ENCODE measurements at places on chromosomes 5 and 9.

GRCh38 chr5:80072103-80073073, 37.2 kb downstream of the THBS4 start:
- no peak for DNase-seq

GRCh38 chr5:6705959-6706358, 7.3 kb upstream of the TENT4A start:
- DNase-seq = no peak

DNA sequence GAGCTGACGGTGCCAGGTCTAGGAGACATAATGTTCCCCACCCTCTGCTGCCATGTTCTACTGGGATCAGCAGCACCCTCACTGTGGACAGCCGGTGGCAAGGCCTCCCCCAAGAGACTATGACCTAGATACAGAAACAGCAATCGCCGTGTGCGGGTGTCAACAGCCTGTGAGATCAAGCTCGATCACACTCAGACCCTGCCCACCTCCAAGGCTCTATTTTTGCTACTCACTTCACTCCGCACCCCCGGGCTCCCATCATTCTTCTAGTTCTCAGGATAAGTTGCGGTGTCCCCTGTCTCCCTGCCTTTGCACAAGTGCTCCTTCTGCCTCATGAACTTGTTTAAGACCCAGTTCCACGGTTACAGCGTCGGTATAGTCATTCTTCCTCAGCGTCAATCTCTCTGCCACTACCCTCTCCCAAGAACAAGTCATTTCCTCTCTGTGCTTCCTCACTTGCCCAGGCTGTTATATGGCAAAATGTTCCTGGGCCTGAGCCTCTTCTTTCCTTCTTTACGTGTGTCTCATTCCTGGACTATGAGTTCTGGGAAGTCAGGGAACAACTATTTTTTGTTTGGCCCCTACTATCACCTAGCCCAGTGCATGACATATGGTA, 5.4 kb upstream of the DOCK8 start:
- DNase-seq = no peak

DNA sequence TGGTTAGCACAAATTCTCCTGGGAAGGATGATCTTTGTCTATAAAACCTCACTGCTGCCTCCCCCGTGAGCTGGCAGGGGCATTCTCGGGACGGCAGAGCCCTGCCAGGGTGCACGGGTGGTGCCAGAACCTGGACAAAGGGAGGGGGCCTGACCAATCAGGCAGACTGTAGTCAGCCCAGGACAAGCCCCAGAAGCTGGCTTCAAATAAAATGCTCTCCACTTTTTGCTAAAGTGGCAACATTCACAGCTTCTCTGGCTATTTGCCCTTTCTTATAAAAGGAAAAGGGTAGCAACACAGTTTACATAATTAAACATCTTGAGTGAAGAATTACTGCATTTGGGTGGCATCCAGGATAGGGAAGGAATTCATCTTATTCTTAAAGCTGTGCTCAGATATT, 14.4 kb downstream of the IL9 start:
- DNase-seq = no peak

GRCh38 chr9:7974335-7974960, 174.9 kb upstream of the DMAC1 start:
- DNase-seq = no peak

GRCh38 chr5:73917433-73917832, 291.4 kb downstream of the ARHGEF28 start:
- DNase-seq = no peak

DNA sequence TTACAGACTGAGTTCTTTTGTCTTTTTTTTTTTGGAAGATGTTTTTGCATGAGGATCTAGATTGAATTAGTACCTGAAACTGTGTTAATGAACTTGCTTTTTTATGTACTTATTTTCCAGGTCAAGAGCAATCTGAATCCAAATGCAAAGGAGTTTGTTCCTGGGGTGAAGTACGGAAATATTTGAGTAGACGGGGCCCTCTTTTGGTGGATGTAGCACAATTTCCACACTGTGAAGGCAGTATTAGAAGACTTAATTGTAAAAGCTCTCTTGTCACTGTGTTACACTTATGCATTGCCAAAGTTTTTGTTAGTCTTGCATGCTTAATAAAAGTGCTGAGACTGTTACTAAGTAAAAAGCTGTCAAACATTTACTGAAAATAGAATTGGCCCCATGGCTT, 14.5 kb downstream of the SLC23A1 start:
- no peak for DNase-seq

DNA sequence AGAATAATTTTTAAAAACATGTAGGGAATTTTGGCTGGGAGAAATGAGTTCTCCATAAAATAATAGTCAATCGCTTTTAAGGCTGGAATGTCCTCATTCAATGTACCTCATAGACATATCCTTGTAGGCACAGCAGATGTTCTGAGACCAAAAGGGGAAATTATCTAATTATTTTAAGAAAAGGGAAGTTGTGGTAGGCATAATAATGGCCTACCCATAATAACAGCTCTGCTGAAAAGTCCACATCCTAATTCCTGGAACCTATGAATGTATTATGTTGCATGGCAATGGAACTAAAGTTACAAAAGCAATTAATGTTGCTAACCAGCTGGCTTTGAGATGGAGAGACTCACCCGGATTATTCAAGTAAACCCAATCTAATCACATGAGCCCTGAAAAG, 216.1 kb downstream of the TRIM36 start:
- no peak for DNase-seq

DNA sequence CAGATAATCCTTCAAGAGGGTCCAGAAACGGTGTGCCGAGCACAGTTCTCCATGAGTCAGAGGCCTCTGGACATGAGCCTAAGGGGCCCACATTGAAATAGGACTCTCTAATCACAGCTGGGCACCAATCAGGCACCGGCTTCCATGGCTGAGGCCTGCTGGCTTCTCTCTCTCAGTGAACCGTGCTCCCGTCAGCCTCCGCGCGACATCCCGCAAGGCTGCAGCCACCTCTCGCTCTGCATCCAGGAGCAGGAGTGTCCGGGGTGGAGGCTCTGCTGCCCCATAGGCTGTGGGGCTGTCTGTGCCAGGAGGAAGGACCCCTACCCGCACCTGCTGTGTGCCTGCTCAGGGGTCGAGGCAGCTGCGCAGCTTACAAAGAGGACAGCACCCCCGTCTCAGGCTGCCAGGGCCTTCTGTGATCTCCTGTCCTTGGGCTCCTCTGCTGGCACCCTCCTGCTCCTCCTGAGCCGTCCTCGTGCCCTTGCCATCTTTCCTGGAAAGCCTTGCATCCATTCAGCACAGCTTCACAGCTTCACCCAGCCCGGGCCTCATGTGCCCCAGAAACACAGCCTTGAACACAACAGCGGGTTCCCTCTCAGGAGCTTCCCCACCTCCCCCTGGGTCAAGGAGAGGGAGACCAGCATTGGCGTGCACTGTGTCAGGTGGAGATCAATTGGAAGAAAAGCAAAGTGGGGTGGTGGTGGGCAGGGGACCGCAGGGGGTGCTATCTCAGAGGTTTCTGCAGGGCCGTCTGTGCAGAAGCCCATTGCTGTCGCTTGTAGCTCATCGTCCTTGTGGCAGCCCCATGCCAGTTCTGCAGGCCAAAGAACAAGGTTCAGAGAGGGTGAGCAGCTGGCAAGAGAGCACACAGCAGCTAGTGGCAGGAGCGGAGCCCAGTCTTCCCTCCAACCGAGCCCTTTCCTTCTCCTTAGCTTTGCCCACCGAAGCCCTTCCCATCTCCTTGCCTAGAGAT, 22.8 kb upstream of the FCN1 start:
- no peak for DNase-seq

DNA sequence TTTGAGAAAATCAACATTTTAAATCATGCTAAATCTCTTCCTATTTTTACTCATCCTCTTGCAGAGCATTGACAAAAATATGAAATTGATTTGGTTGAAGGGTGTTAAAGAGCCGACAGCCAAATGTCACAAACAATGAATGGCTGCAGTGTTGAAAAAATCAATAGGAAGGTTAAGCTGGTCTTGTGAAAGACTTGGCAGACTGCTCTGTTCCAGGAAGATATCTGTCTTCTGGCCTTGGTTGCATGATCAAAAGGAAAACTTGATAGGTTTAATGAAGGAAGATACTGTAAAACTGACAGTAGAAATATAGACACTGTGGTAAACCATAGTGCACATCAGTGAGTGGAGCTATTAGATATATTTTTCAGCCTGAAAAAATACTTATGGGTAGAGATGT, 103.6 kb downstream of the PBX3 start:
- no peak for DNase-seq

GRCh38 chr5:142939884-142940283, 169.7 kb downstream of the ARHGAP26 start:
- no peak for DNase-seq

- DNase-seq = no peak
Measured at GRCh38 chr5:5145651-5146529, 5.8 kb downstream of the ADAMTS16 start.

DNA sequence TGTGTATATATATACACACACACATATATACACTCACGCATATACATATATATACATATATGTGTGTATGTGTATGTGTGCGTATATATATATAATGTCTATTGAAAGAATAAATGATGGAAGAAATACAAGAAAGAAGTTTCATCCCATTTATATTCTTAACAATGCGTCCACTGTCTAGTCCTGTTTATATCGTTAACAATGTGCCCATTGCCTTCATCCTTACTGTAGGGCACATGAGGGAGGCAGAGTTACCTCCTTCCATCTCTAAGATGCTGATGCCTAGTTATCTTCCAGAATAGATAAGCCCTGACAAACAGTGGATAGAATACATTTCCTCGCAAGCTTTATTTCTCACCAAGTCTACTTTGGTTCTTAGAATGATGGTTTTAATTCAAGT, 389.8 kb upstream of the SEMA6A start:
- DNase-seq = no peak

DNA sequence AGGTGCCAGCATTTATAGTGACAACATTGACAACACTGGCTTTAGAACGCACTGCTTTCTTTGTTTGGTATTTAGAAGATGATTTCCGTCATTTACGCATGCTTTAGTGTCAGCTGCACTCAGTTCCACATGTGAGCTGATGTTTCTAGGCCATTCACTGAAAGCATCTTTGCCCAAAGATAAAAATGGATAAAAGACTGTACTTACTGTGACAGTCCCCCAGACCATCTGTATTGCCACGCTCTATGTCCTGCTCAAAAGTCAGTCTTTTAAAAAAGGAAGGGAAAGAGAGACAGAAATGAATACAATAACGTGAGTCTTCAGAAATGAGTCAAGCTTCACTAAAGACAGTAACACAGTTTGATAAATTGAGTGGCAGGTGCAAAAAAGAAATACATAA, 99.3 kb downstream of the SEMA6A start:
- DNase-seq = no peak

DNA sequence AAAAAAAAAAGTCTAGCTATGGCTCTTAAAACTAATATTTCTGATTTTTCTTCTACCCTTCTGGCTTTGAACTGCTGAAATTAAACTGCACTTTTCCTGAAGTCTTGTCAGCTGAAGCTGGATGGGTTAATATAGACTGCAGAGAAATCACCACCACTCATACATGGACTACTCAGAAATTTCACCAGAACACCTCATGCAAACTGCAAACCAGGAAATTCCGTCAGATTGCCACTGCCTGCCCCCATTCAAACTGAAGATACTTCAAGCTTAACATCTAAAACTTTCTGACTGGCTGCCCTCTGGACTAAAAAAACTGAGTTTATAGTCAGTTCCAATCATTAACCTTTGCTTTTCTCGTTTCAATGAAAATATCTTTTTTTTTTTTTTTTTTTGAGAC, 11.6 kb upstream of the ANXA2R start:
- DNase-seq = no peak

DNA sequence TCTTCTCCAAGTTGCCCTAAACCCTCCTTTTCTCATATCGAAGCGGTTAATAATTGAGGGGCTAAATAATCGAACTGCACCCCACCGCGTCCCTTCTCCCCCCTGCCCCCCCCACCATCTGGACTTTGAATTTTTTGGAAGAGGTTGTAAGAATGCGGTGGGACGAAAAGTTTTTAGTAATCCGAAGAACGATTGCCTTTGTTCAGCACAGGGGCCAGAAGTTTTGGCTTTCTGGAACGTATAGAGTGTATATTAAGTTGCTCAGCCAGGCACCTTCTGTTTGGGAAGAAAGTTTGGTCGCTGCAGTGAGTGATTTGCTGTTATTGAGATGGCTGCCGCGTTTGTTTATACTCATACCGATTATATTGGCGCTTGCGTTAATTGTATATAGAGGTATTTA, 518 bp downstream of the ERBIN start:
- no peak for DNase-seq

- no peak for DNase-seq
Measured at GRCh38 chr9:70987986-70988385, 133.4 kb downstream of the TRPM3 start.

DNA sequence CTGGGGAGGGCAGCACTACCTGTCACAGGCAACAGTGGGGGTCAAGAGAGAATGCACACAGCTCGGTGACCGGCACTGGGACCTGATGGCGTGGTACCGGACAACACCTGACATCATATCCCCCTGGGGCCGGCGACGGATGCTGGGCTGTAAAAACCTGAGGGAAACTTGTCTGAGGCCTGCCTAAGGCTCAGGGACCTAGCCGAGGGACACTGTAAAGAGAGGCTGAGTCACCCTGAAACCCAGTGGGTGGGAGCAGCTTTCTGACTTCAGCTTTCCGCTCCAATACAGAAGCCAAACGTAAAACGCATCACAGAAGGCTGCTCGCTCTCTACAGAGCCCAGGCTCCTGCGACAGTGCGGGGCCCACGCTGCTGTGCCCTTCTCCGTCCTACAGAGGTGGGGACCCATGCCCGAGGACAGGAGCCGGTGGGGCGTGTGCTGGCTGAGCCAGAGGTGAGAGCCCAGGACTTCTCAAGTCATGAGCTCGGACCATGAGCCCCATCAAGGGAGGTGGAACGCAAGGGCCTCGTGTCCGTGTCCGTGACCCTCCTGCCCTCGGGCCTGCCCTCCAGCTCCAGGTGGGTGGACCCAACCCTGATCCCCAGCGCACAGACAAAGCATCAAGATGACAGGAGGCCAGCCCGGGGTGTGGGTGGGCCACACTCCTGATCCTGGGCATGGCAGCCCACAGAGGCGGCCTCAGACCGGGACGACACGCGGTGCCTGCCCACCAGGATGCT, 5.3 kb downstream of the RALGDS start:
- peak; percentile 48 for DNase-seq

- DNase-seq = no peak
Measured at GRCh38 chr9:7970681-7971330, 171.2 kb upstream of the DMAC1 start.

DNA sequence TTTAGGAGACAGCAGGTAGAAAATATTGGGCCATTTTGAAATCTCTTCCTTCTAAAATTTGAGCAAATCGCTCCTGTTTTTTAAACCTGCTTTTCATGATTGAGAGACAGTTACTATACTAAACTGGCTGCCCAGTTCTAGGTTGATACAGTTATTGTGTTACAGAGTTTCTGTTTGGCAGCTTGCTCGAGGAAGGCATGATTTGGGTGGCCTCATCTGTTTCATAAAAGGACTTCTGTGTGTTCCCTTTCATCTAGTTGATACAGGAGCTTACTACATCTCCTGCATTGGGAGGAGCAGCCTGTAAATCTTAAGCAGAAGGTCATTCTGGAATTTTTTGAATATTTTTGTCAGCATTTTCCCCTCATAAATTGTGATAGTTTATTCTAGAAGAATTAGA, 14.2 kb downstream of the HSPA4 start:
- DNase-seq = no peak
